ENCODE measurements at places on chromosomes 2 and 18.
A peak's percentile ranks its signal among the peaks of the same experiment; 100 is the strongest.

GRCh38 chr2:148860037-148860436, 15.0 kb upstream of the KIF5C start:
- no peak for DNase-seq

GRCh38 chr2:144480285-144480684, 39.6 kb downstream of the ZEB2 start:
- DNase-seq: no peak

GRCh38 chr2:30034052-30034775, 112.6 kb upstream of the YPEL5 start:
- DNase-seq: no peak

DNA sequence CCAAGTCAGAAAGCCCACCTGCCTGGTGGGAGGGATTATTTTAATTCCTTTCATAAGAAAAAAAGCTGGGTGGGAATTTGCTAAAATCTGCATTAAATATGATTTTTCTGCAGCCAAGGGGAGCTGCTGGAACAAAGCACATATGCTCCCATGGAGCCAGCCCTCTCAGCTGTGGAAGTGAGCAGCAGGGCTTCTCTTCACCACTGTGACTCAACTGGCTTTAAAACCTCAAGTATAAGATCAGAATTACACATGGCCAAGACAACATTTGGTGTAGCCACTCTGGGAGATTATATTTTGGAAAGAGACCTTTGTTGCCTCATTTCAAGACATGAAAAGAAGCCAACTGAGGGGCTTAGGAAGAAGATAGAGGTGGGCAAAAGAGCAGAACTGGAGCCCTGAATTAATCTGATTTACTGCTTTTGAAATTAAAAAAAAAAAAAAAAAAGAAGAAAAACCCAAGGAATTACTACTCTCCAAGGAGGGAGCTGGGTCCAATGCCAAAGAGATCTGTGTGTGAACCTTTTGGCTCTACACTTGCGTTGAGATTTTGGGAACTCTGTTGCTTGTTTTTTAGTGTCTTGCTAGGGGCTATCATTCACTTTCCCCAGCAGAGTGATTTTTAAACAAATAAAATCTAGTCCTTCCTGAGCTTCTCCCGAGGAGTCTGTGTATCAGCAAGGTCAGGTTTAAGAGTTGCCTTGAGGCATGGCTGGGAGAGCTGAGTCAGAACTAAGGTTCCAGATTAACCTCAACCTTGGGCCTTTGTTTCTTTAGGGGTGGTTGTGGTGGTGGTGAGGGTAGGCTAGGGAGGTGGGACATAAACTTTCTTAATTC, 6.0 kb downstream of the LHCGR start:
- no peak for DNase-seq

- no peak for DNase-seq
Observed at GRCh38 chr2:201765799-201766198, 14.9 kb downstream of the ALS2 start.

- no peak for DNase-seq
Observed at GRCh38 chr2:70958759-70959158, 19.7 kb upstream of the ANKRD53 start.

- DNase-seq: no peak
Observed at GRCh38 chr18:58527952-58528287, 101.0 kb downstream of the ALPK2 start.

DNA sequence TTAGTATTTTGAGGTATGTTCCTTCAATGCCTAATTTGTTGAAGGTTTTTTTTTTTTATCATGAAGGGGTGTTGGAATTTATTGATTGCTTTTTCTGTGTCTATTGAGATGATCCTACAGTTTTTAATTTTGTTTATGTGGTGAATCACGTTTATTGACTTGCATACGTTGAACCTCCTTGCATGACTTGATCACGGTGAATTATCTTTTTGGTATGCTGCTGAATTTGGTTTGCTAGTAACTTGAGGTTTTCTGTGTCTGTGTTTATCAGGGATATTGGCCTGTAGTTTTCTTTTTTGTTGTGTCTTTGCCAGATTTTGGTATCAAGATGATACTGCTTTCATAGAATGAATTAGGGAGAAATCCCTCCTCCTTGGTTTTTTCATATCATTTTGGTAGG, 23.9 kb downstream of the CLIP4 start:
- DNase-seq: no peak

- DNase-seq: no peak
Observed at GRCh38 chr2:161206471-161207032, 46.3 kb downstream of the TANK start.

DNA sequence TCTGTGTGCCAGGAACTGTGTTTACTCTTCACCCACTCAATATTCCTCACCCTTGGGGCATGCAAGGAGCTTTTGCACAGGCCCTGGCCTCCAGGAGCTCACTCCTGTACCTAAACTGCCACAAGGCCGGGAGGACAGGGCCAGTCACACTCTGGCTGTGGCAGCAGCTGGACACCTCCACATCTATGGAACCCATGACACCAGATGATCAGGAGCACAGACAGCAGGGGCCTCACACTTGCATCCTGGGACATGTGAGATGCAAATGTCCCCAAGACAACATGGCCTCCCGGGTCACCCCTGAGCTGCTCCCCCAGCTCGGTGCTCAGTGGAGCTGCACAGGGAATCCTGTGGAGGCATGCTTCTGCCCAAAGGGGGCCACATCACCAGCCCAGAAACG, 61.8 kb upstream of the SLC66A3 start:
- no peak for DNase-seq

- DNase-seq: no peak
Observed at GRCh38 chr18:52903857-52904256, 563.9 kb downstream of the DCC start.

DNA sequence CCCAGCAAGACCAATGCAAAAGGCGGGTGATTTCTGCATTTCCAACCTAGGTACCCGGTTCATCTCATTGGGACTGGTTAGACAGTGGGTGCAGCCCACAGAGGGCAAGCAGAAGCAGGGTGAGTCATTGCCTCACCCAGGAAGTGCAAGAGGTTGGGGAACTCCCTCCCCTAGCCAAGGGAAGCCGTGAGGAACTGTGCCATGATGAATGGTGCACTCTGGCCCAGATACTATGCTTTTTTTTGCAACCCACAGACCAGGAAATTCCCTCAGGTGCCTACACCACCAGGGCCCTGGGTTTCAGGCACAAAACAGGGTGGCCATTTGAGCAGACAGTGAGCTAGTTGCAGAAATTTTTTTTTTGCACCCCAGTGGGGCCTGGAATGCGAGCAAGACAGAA, 662.6 kb upstream of the ACVR2A start:
- no peak for DNase-seq

GRCh38 chr18:37322492-37323035, 243.0 kb downstream of the CELF4 start:
- no peak for DNase-seq

GRCh38 chr2:37698931-37699481, 27.6 kb upstream of the CDC42EP3 start:
- DNase-seq: no peak

DNA sequence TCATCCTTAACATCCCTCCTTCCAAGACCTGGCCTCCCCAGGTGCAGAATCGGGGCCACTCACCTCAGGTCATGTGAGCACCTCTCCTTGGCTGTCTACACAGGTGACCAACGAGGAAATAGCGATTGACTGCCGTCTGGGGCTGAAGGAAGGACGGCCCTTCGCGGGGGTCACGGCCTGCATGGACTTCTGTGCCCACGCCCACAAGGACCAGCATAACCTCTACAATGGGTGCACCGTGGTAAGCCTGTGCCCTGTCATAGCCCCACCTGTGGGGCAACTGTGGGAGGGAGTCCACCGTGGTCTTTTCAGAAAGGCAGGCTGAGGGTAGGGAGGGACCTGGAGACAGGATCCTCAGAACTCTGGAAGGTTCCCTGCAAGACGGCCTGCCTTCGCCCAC, 54.3 kb downstream of the BOLA3 start:
- no peak for DNase-seq

GRCh38 chr2:112607680-112608438, 23.4 kb downstream of the CHCHD5 start:
- DNase-seq: no peak

DNA sequence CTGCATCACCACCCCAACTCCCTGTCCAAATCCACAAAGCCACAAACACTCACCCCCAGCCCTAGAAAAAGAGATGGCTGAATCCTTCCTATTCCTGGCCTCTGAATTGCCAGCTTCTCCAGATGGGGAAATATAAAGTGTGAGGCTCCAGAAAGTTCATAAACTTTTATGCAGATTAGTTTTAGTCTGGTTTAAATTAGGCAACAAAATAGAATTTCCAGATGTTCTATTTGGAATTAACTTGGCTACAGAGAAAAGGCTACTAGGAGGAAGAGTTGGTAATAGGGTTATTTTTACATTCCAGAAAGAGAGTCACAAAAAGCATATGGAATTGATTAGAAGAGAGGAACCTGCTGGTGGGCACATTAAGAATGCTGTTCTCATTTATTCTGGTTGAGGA, 56.0 kb downstream of the EN1 start:
- DNase-seq: no peak

DNA sequence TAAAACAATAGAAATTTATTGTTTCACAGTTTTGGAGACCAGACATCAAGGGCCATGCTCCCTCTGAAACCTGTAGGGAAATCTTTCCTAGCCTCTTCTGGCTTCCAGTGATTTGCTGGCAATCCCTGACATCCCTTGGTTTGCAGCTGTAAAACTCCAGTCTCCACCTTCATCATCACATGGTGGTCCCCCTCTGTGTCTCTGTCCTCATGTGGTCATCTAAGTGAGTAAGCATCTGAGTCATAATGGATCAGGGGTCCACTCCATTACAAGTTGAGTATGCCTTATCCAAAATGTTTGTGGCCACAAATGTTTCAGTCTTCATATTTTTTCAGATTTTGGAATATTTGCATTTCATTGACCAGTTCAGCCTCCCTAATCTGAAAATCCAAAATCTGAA, 5.6 kb upstream of the SGPP2 start:
- DNase-seq: no peak

DNA sequence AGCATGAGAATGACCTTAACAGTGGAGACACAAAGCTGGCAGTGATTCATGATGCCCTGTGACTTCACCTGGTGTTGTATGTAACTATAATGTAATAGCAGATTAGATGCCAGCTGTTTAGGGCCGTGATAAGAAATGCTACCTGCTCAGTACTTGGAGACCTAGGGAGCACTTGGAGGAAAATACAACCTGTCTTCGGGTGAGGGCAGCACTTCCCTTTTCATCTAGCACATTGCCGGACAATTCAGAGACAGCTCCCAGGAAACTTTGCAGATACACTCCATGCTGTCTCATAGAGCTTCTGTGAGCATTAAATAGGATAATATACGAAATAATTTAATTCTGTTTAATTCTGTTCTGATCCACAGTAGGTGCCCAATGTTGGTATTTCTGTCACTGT, 668.5 kb downstream of the TSN start:
- peak; percentile 2 for DNase-seq

DNA sequence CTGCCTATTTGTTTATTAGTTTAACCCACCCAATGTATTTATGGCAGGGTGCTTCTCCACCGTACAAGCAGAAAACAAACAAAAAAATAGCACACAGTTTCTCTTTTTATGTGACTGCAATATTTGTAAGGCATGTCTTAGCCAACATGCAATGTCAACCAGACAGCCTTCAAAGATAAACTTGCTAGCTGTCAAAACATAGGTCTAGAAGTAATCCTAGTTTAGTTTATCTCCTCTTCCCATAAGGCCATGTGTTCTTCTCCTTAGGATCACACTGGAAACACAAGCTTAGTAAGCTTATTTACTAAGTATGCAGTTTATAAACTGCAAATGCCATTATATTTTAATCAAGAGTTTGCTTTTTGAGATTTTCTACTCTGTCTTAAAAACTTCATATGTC, 75.6 kb downstream of the LDAH start:
- no peak for DNase-seq

DNA sequence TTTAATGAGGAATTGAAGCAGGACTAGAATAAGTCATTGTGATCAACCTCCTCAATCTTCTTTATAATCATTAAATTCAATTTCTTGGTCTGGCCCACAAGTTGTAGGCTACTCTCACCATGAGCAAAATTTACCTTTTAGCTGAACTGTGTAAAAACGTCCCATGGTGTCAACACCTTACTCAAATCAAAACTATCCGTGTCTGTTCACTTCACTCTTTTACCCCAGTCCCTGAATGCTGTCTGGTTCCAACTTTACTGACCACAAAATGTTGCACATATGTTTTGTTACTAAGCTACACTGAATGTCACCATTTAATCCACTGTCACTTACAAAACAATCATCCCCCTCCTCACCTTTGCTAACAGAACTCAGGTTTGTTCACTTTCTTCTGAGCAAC, 951.6 kb upstream of the SLC39A10 start:
- no peak for DNase-seq

DNA sequence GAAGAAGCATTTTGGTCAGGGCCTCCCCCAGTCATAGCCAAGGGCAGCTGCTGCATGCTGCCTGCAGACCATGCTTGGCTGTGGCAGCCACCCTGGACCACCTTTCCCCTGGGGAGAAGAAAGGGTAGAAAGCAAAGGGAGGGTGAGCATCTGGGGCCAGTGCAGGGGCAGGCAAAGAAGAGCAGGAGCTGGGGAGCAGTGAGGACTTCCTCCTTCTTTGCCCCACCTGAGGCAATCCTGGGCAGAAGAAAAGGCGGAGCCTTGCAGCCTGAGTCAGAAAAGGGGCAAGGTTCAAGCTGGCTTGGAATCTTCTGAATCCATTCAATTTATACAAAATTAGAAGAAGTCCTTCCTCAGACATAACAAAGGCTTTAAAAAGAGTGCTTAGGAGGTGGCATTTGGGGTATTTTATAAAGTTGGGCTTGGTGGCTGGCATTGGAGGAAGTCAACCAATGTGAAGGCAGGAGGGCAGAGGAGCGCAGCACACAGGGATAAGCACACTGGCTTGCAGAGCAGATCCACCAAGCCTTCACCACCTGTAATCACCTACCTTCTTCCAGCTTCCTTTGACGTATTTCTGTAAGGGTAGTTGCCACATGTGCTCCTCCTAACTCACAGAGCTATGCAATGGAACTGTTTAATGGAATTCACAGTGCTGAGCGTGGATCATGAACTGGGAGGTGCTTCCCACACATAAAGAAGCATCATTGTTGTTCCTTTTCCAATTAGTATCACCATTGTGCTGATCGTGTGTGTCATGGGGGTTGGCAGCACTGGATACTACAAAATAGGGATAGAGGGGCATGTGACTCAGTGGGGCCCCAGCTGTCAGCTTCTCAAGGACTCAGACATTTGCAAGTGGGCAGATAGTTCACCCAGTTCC, 154.4 kb upstream of the EPAS1 start:
- DNase-seq: no peak

GRCh38 chr18:79486356-79487182, 90.8 kb downstream of the NFATC1 start:
- DNase-seq: no peak

All from Panc1 (cell line).